Motor neuron (in vitro differentiated cells): ENCODE measurements at places on chromosomes 13 and 19. TPM values are rescaled to one million over a fixed set of nuclear protein-coding genes. Genes with fewer than 3 reads are reported as not detected.

The IGFL1 gene
- not detected in 2 replicates for total RNA-seq

The RNF225 gene
- not detected in 2 replicates for total RNA-seq

The TNFSF11 gene
- total RNA-seq, result 0.24 TPM in 1 of 2 replicates, not detected in the other

The KCTD15 gene
- 29.8 and 30.0 TPM in 2 replicates for total RNA-seq

The OPA3 gene
- 3.0 and 3.4 TPM in 2 replicates for total RNA-seq

The UBE2L5 gene
- total RNA-seq, result 0.46 TPM in 1 of 2 replicates, not detected in the other

The PIP5K1C gene
- total RNA-seq, result 18.8 and 19.2 TPM in 2 replicates

The AMH gene
- total RNA-seq, result 1.7 and 4.1 TPM in 2 replicates

The OVOL3 gene
- not detected in 2 replicates for total RNA-seq

The TLE6 gene
- total RNA-seq, result 0.38 TPM in 1 of 2 replicates, not detected in the other

The TMEM221 gene
- 0.28 and 0.49 TPM in 2 replicates for total RNA-seq

The GPATCH1 gene
- total RNA-seq, result 7.9 and 8.6 TPM in 2 replicates

The ZNF765 gene
- 8.0 and 9.1 TPM in 2 replicates for total RNA-seq

The ZNF560 gene
- total RNA-seq, result 0.25 TPM in 1 of 2 replicates, not detected in the other

The SCN1B gene
- total RNA-seq, result 2.0 and 2.2 TPM in 2 replicates

The SMG9 gene
- total RNA-seq, result 21.1 and 23.9 TPM in 2 replicates

The GARIN5A gene
- total RNA-seq, result 0.46 and 1.3 TPM in 2 replicates

The BCAM gene
- 8.0 and 9.5 TPM in 2 replicates for total RNA-seq
